H9 (cell line): ENCODE measurements at places on chromosomes 6 and 20.

GRCh38 chr20:48003021-48003420, 217.7 kb upstream of the SULF2 start:
- peaks cover 13% of the 10 kb centered on the region for H3K36me3 ChIP-seq
- H3K27ac ChIP-seq = no peak overlapping the region
- peaks cover 7% of the 10 kb centered on the region; the same call in 1 of the 2 replicates for H3K4me1 ChIP-seq

DNA sequence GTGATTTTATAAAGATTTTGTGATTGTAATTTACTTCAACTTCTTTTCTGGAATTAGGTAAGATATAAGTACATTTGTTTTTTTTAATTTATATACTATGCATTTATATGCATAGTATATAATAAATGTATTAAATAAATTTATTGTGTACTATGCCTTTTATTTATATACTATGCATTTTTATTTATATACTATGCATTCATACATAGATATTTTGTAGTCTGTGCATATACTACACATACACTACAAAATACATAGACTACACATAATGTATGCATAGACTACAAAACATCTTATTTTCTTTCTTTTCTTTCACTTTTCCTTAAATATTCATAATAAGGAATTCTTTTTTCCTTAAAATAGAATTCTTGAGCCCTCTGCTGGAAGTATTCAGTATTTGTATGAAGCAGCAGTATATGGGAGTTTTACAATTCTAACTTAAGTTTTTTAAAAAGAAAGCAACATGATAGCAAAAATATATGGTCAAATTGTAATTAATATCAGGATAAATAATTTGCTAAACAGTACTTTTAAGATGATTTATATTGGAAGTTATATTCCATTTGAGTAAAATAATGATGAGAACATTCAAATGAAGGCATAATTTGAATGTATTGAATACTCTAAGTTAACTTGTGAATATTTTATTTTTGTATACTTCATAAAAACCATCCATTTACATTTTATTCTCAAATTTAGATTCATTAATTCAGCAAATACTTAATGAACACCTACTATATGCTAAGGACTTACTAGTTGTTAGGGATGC, 129.3 kb downstream of the KLHL32 start:
- no peaks in the 10 kb centered on the region for H3K27me3 ChIP-seq
- no peaks in the 10 kb centered on the region for H3K4me1 ChIP-seq
- DNase-seq = no peak
- H3K4me3 ChIP-seq = no peak overlapping the region

DNA sequence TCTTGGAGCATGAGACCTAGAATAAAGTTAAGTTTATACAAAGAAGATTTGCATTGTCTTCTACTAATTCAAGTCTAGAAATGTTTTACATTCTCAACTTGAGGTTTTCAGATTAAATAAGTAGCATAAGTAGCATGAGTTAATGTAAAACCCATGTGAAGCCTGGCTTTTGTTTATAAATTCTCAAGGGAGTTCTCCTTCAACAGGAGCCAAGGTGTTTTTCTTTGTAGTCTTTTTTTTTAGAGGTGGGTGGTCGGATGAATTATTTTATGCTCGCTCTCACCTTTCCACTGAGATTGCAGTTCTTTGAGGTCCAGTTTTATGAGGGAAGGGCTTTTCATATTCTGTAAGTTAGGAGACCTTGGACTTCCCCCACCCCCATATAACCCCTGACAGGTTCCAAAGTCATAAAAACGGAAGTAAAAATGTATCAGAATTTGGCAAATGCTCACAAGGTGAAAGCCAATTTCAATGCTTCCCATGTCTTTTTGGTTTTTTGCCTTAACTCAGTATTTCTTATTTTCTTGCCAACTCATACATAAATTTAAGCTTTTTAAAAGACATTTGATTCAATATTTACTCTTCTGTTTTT, 244.3 kb upstream of the ASCC3 start:
- H3K27ac ChIP-seq = no peak overlapping the region
- H3K4me1 ChIP-seq = no peaks in the 10 kb centered on the region
- H3K4me3 ChIP-seq = no peak overlapping the region
- no peaks in the 10 kb centered on the region for H3K27me3 ChIP-seq
- DNase-seq = no peak

DNA sequence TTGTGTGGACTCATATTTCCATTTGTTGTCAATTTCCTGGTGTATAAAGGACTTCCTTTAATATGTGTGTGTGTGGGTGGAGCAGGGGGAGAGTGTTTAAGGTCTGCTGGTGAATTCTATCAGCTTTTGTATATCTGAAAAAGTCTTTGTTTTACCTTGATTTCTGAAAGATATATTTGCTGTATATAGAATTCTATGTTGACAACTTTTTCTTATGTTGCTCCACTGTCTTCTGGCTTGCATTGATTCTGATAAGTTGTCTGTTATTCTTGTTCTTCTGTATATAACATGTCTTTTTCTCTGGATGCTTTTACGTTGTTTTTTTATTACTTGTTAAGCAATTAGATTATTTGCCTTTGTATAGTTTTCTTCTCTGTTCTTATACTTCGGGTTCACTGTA, 90.0 kb upstream of the CEP162 start:
- no peaks in the 10 kb centered on the region for H3K36me3 ChIP-seq
- H3K4me3 ChIP-seq = no peak overlapping the region
- H3K27ac ChIP-seq = no peak overlapping the region
- no peaks in the 10 kb centered on the region for H3K4me1 ChIP-seq

GRCh38 chr6:31040801-31041200, 30.5 kb downstream of the MUC22 start:
- H3K4me3 ChIP-seq = no peak overlapping the region
- no peak overlapping the region for H3K27ac ChIP-seq
- no peaks in the 10 kb centered on the region; the same call in 1 of the 2 replicates for H3K4me1 ChIP-seq

DNA sequence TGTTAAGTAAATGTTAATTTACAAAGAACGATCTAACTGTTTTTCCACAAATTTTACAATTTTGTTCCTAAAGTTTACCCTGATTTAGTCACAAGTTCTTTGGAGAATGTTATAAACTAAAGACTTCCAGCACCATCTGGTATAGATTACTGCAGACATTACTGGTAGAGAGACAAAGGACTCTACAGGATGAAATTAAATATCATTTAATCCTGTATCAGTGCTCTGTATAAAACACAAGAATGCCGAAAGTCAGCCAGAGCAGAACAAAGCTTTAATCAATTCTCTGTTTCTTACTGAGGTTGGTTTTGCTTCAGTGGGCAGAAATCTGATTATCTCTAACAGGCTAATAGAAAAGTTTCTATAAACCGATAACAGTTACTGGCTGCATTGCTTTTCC, 763.6 kb downstream of the TENT5A start:
- no peaks in the 10 kb centered on the region for H3K4me1 ChIP-seq
- DNase-seq = no peak
- H3K27ac ChIP-seq = no peak overlapping the region
- no peaks in the 10 kb centered on the region for H3K27me3 ChIP-seq

GRCh38 chr6:109303640-109304283, 78.5 kb downstream of the CD164 start:
- H3K4me3 ChIP-seq = no peak overlapping the region
- no peak overlapping the region for H3K27ac ChIP-seq
- H3K27me3 ChIP-seq = no peaks in the 10 kb centered on the region
- DNase-seq = no peak

DNA sequence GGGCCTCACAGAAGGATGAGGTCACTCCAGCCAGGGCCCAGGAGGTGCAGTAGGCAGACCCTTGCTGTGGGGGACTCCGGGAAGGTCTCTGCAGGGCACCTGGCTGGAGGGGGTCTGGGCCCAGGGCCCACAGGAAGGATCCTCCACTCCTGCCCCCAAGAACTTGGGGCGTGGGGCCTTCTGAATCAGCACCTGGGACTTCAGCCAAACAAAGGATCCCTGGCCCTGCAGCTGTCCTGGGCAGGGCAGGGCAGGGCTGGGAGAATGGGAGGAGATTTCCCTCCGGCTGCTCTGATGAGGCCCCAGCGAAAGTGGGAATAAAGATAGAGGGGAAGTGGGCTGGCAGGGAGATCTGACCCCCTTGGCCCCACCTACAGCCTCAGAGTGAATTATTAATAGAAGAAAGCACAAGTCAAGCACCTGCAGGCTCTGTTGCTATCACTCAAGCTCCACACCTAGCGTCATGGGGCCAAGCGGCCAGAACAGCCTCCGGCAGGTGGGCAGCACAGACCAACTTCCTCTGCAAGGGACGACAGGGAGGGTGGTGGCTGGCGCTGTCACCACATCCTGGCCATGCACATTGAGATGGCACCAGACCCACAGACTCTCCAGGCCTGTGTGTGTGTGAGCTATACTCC, 61.6 kb upstream of the MRPS10 start:
- no peak overlapping the region for H3K4me3 ChIP-seq
- no peaks in the 10 kb centered on the region for H3K27me3 ChIP-seq
- no peaks in the 10 kb centered on the region; the same call in 1 of the 3 replicates for H3K36me3 ChIP-seq
- no peak for DNase-seq
- H3K4me1 ChIP-seq = no peaks in the 10 kb centered on the region
- no peak overlapping the region for H3K27ac ChIP-seq

DNA sequence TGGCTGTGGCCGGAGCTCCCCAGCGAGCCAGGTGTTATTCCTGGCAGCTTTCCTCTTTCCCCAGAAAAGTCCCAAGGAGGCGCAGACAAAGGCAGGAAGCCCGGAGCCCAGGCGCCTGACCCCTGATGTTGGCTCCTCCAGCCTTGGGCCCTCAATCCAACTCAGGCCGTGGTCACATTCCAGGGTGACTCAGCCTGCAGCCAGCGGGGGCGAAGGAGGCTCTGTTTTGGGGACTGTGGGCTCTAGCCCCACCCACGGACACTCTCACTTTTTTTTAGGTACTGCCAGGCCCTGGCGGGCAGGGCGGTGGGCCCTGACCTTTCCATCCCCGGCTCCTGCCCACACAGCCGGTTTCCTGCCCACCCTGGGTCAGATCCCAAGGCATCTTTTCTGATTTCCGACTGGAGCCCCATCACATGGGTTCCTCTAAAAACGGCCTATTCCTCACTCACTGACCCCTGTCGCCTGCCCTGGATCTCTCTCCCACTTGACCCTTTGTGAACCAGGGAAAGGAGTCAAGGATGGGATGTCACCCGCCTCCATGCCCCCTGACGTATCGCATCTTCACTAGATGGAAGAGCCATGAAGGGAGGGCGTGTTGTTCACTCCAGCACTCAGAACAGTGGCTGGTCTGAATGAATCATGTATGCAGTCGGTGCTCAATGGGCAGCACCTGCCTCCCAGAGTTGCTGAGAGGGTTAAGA, 5.5 kb downstream of the PTGIS start:
- H3K4me1 ChIP-seq = peaks cover 2% of the 10 kb centered on the region; the same call in 1 of the 2 replicates
- H3K36me3 ChIP-seq = peaks cover 22% of the 10 kb centered on the region
- H3K27ac ChIP-seq = no peak overlapping the region
- no peaks in the 10 kb centered on the region for H3K27me3 ChIP-seq
- no peak overlapping the region for H3K4me3 ChIP-seq

DNA sequence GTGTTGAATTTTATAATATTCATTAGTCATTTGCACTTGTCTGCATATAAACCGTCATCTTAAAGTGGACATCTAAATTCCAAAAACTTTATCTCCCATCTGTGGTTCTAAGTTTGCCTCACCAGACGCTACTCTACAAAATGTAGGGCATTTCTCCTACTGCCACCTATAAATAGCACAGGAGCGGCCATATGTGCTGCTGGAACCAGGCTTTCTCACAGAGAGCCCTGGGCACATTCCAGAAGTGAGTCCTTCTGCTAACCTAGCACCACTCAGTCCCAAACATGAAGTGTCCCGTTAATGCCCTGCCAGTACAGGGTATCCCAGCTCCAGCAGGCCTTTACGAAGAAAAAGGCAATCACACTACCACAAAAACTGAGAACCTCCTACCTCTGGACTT, 153.7 kb downstream of the TMEM242 start:
- H3K4me1 ChIP-seq = no peaks in the 10 kb centered on the region
- no peak overlapping the region for H3K27ac ChIP-seq
- H3K4me3 ChIP-seq = no peak overlapping the region
